Activated naive CD4-positive, alpha-beta T cell (primary cell): ENCODE measurements at places on chromosomes 13 and 19.

GRCh38 chr13:28528388-28528787 is 33.5 kb upstream of the FLT1 start:
- no peak for DNase-seq

- DNase-seq = no peak
These were observed 92.6 kb downstream of the MIPEP start for GRCh38 chr13:23796551-23796950.

DNA sequence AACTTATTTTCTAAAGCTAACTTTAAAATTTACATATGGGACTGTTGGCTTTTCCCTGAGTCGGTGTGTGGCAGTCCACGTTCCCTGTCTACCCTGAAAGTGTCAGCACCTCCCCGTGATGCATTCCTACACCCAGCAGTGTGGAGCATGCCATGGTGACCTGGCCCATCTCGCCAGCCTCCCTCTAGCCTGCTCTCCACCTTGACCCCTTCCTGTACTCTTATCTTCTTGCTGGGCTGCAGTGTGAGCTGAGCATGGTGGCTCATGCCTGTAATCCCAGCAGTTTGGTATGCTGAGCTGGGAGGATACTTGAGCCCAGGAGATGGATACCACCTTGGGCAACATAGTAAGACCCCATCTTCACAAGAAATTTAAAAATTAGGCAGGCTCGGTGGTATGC is 25.4 kb downstream of the MICOS13 start:
- no peak for DNase-seq

- DNase-seq = peak; percentile 8
These were observed 12.5 kb upstream of the ACTN4 start for GRCh38 chr19:38634757-38635482.

DNA sequence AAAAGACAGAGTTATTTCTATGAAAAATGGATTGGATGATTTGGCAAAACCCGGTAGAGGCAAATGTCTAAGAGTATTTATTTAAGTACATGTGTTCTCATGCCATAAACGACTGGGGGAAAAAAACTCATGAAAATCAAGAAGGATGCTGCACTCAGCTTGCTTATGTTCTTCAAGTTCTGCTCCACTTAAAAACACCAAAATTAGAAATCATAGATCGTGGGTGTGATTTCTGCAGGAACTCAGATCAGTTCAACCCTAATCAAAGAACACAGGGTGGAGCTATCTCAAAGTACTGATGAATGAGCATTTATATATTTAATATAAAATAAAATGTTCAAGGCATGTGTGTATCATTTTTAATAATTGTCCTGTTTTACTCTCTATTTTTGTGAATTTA is 103.8 kb downstream of the FGF14 start:
- DNase-seq = no peak

GRCh38 chr19:24099829-24100228 is 12.8 kb downstream of the ZNF254 start:
- DNase-seq = no peak

DNA sequence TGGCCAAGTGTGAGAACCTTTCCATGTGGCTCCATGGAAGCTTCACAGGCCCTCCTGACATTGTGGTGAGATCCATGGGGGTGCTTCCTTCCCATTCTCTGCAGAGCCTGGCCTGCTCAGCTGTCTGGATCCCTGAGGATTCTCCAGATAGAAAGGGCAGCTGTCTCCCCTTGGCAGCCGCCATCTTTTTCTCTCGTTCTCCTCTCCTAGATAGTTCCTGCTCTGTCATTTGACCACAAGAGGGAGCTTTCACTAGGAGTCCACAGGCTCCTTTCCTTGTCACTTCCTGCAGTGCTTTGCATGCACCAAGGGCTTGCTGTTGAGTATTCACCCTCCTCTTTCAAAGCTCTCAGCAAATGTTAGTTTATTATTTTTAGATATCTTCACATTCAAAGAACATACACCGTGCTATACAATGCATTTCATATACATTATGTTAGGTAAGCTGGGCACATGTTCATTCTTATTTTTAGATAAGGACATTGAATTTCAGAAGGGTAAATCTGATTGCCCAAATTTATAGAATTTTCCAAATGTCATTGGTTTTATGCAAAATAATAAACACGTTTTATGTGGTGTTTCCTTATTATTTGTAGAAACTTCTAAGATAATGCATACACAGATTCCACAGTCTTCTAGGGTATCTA is 133.2 kb downstream of the FRY start:
- DNase-seq = no peak

- no peak for DNase-seq
These were observed 6.4 kb downstream of the CEACAM3 start for GRCh38 chr19:41802770-41803169.

DNA sequence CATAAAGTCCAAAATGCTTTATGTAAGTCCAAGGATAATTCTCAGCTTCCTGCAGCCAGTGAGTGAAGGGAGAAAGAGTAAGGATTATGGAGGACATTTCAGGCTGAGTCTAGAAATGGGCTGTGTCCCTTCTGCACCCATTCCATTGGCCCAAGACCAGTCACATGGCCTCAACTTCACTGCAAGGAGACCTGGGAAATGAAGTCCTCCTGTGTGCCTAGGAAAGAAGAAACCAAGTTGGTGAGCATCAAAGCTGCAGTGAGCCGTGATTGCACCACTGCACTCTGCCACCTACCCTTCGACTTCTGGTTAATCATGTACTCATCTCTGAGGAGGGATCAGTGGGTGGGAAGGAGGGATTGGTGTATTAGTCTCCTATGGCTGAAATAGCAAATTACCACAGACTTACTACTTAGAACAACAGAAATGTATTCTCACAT is 3.6 kb upstream of the CD37 start:
- DNase-seq = no peak
